Activated CD8-positive, alpha-beta memory T cell treated with anti-CD3 and anti-CD28 coated beads, Interleukin-2, amount 10 ng/mL, durations not matched to agents 7 days and 5 days (primary cell): ENCODE measurements at places on chromosomes 7 and 10.
A peak's percentile ranks its signal among the peaks of the same experiment; 100 is the strongest.

DNA sequence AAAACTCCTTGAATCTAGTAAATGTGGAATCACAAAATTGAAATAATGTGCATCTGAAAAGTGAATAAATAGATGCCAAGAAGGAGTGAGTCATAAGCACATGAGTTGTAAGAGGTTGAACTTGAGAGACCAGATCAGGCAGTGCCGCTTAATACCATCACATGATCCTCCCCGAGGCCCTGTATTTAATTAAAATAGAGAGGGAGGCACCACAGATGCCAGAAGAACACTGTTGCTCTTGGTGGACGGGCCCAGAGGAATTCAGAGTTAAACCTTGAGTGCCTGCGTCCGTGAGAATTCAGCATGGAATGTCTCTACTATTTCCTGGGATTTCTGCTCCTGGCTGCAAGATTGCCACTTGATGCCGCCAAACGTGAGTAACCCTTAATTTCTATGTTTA lies at the start of gene GPNMB:
TSS of gene GPNMB (plus strand) at position 221 of the 400 bp plus-strand sequence. CDS start at position 304, 83 bp downstream.
- no peak for DNase-seq

GRCh38 chr10:119608316-119609155 lies 11.8 kb upstream of the TIAL1 start:
- DNase-seq, result no peak

DNA sequence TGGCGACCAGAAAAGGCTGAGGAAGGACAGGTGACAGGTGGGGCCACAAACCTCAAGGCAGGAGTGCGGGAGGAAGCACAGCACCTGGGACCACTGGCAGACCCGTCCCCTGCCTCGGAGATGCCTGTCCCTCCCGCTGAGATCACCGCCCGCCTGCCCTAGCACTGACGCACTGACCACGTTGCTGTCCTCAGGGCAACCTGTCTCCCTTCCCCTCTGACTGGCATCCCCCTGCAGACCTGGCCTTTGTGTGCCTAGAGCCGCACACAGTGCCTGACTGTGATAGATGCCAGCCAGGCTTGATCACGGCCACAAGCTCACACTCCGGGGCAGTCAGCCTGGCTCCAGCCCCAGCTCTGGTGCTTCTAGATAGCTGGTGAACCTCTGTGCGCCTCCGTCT lies 58.4 kb upstream of the EN2 start:
- no peak for DNase-seq

- DNase-seq, result no peak
Measured at GRCh38 chr10:10564081-10564794, 453.4 kb upstream of the CELF2 start.

DNA sequence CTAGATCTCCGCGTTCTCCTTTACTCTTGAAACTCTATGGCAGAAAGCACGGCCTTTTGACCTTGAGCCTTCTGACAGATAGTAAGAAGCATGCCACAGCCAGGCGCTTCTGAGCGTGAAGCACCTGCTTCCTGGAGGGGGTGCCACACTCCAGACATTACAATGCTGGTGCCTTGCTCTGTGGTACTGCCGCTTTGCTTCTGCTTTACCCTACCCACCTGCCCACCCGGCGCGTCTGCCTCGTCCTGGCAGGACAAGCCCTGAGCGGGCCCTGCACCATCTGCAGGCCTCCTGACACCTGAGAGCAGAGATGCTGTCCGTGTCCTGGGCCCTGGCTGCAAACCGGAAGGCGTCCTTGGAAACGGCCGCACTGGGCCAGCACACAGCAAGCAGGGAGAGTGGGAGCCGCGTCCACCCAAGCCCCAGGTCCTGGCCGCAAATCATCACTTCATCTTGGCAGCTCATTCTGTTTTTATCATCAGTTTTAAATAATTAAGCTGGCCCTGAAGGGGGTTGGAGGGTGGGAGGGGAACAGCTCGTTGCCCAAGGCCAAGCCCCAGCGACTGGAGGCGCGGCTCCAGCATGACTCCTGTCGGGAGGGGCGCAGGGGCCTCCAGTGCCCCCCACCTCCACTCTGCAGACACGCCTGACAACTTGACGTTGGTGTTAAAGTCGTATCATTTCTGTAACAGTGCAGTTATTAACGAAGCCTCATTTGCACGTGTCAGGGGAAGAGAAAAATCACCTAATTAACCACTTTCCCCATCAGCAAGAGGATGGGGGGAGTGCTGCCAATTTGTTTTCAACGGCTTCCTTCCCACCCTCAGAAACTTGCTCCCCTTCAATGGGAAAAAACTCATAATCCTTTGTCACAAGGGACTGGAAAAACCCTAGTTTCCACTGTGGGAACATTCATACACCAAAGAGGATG lies 132.2 kb downstream of the MAD1L1 start:
- peak; percentile 47 for DNase-seq

DNA sequence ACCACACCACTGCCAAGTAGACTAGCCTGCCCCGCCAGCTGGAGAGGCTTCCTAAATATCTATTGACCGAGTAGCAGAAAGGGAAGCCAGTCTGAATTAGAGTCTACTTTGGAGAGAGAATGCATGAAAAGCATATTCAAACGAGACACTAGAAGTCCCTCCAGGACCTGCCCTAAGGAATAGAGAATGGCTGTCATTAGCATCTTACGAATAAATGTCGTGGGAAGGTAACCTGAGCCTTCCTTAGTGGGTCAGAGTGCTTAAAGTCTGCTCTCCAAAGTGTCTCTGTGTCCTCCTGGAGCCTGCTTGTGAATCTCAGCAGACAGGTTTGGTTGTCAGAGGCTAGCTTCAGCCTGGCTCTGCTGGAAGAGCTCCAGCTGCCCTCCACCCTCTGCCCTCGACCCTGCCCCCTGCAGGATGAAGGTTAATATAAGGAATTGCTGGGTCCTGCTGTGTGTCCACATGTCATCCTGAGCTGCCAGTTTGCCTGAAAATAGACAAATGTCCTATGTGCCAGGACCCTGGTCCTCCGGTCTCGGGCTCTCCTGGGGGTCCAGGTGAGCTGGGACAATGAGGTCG lies 33.4 kb downstream of the FAM241B start:
- DNase-seq, result no peak

- DNase-seq, result no peak
Measured at GRCh38 chr7:146844405-146844804, 727.8 kb downstream of the CNTNAP2 start.

GRCh38 chr7:142859829-142860228 lies 5.0 kb downstream of the EPHB6 start:
- DNase-seq, result no peak

- no peak for DNase-seq
Measured at GRCh38 chr7:44276571-44277221, 48.7 kb downstream of the CAMK2B start.

GRCh38 chr7:105885387-105886111 lies 9.2 kb upstream of the ATXN7L1 start:
- DNase-seq, result no peak

DNA sequence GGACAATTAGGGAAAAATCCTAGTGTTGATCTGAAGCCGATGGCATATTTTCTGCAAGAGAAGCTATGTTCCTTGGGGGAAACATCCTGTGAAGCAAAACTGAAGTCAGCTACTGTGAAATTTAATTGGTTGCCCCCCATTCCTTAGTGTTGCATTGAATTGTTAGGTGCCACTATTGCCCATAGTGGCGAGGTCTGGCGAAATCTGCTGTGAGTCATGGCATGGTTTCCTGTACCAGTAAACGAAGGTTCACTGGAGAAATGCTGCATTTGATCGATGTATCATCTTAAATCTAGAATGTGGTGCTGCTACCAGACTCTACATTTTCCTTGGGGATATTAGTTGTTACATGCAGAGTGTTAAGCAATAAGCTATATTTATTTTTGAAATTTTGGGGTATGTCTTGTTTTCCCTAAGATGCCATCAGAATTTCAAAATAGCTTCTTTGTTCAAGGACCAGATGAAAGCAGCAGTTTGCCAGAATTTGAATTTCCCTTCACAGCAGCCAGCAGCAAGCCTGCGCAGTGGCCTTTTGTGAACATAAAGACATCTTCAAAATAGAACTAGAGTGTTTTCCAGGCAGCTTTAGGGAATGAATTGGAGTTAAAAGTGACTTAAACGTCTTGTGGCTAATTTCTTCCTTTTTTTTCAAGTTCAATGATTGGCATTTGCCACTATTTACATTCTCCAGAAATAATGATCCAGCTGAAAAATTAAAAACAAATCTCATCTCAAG lies 348.6 kb upstream of the COBL start:
- no peak for DNase-seq

GRCh38 chr10:124923684-124924083 lies 18.2 kb upstream of the ZRANB1 start:
- DNase-seq, result no peak

- no peak for DNase-seq
Measured at GRCh38 chr10:117560942-117561341, 18.4 kb downstream of the EMX2 start.

DNA sequence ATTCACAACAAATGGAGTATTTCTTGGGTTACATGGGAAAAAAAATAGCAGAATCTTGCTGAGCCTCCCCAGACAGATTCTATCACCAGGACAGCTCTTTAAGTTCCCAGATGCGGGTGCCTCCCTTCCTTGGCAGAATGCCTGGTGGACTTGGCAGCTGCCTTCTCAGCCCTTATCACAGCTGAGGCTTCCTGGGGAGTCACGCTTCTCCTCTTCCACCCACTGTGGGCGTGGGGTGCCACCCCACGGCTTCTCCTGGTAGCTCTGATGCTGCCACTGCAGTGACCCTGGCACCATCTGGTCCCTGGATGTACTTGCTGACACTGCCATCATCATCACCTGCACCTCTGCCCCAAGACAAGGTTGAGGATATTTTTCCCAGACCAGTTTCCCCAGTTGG lies 16.2 kb upstream of the NME8 start:
- DNase-seq, result no peak

DNA sequence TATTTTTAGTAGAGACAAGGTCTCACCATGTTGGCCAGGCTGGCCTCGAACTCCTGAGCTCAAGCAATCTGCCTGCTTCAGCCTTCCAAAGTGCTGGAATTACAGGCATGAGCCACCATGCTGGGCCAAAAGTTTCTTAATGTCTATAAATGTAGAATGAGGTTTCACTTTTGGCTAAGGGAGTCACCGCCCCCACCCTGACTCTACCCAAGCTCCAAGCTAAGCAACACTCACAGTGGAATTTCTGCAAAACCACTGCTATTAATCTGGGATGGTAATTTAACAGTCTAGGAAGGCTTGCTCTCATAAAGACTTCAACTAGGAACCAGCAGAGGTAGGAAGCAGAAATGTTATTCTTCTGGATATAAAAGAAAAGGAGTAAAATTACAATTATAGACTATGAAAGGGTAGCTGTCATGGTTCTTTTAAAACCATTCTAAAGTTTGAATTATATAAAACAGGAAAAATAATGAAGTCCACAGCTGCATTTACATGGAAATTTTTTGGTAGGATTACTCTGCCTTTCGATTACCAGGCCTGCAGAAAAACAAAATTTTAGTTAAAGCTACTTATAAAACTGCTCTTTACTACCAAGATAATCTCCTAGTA lies 211.6 kb downstream of the SFMBT2 start:
- no peak for DNase-seq

- no peak for DNase-seq
Measured at GRCh38 chr7:157558875-157559595, 222.2 kb downstream of the DNAJB6 start.

- DNase-seq, result no peak
Measured at GRCh38 chr7:330511-331230, 40.7 kb downstream of the FOXL3 start.

GRCh38 chr7:151238924-151239836 lies 6.9 kb downstream of the CHPF2 start:
- DNase-seq, result no peak

DNA sequence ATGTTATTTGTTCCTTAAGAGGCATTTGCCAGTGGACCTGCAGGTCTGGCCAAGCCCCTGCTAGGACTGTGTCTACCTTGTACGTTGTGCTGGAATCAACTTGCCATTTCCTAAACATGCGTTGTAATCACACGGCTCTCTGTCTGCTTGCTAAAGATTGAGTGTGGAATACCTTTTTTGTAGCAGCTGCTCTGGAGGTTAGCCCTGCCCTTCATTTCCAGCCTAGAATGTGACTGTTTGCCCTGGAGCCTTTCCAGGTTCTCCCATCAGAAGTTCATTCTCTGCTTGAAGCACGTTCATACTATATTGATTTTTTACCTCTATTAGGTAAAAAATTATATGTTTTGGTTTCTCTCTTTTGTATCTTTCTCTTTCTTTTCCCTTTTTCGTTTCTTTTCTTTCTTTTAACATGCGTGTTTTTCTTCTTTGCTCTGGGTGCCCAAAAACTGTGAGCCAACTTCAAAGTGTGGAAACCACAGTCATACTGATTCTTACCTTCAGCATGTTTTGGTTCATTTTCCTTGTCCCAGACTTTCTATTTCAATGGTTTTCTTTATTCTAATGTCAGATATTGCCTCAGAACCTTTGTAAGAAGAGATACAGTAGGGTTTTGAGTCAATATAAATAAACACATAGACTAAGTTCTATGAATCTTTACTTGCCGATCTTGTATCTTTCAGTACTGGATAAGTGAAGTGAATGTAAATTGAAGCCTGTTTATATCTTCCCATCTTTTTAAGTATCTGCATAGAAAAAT lies 111.9 kb upstream of the RPA3 start:
- DNase-seq, result no peak

DNA sequence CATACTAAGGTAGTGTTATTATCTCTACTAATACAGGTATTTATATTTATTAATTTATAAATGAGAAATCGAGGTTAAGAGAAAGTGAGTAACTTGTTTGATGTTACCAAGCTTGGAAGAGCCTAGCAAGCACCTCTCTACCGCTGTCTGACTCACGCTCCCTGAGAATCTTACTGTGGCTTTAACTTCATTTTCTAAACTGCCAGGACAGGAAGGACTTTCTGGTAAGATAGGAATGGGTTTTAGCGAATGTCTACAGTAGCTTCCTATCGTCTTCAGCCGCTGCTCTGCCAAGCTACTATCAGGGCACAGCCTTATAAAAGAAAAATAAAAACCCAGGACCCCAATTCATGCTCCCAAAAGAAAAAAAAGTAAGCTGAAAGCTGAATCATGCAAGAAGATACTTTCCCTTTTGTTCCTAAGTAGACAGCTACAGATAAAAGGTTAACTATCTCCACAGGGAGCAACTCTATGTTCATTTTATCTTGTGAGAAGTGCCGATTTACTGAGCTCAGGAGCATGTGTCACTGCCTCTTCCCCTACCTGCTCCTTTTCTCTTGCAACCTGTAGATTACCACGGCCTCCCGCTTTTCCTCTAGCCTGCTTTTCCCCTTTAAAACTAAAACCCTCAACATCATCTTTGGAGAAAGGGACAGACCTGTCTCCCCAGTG lies 60.2 kb downstream of the THNSL1 start:
- no peak for DNase-seq

DNA sequence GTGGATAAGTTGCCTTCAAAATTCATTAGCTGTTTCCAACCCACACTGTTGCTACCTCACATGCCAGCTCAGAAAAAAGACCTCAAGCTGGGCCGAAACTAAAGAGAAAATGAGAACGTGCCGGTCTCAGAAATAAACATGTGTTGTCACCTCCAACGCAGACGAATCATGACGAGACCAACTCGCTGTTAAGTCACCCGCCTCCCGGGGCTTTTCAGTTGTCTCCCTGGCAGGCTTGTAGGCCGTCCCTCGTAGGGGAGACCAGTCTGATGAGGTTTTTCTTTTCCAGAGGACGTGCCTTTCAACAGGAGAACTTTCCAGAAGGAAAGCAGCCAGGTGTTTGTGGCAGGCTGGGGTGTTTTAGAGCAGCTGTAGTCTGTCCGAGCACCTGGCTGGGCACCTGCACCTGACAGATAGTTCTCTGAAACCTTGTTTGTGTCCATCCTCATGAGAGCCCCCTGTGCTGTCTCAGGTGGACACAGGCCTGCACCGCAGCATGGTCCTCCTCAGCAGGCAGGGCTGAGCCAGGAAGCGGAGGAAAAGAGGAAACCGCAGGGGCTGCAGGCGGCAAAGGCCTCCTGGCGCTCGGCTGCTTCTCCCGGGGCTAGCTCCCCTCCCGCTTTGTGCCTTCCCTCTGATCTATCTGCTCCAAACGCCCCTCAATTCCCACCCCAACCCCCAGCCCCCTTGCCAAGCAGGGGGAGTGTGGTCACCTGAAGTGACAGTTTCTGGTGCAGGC lies 78.8 kb downstream of the CHST15 start:
- no peak for DNase-seq
